Activated CD8-positive, alpha-beta T cell treated with anti-CD3 and anti-CD28 coated beads for 36 hours (primary cell): ENCODE measurements at places on chromosomes 16 and 17.

- DNase-seq: no peak
These were observed 16.0 kb downstream of the LRRC36 start for GRCh38 chr16:67342616-67343015.

DNA sequence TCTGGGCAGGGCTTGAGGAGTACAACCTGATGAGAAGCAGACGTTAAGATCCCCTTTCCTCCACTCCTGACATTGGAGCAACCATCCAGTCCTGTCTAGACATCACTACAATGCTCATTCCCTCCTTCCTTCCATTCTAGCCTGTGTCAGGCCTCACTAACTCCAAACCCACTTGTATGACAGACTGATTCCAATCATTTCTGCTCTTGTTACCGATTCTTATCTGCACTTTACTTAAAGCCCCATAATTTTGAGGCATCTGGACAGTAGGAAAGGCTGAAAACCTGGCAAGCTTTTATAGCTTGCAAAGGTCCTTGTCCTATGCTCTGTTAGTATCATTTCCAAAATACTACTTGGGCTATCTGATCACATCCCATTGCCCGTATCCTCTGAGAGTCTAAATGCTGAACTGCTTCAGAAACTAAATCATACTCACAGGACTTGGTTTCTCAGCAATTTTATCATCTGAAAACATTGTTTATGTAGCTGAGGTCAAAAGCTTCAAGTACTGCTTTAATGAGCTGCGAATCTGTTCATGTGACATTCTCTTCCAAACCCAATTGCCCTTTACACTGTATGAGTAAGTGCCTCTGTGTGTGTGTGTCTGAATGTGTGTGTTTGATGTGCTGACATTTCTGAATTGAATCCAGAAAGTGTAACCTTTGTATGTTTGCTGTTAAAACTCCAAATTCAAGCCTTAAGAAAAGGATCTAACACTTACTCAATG, 57.2 kb upstream of the CACNG3 start:
- DNase-seq: no peak

- peak; percentile 13 for DNase-seq
These were observed 20.5 kb downstream of the CDC42EP4 start for GRCh38 chr17:73291260-73291801.

DNA sequence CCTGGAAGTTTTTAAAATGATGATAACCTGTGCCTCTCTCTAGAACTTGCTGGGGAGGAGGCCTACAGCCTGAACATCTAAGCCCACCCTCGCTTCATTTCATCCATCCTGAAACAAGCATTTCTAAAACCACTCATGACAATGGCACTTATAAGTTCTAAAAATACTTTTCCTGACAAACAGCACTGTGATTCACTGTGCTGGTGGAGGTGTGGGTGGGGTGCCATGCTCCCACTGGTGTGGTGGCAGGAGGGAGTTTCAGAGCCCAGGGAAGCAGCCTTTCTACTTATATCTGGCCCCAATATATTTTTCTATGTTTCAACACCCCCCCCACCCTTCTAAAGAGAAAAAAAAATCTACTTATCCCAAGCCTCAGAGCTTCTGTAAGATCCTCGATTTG, 52.6 kb downstream of the RAB11FIP4 start:
- DNase-seq: no peak

DNA sequence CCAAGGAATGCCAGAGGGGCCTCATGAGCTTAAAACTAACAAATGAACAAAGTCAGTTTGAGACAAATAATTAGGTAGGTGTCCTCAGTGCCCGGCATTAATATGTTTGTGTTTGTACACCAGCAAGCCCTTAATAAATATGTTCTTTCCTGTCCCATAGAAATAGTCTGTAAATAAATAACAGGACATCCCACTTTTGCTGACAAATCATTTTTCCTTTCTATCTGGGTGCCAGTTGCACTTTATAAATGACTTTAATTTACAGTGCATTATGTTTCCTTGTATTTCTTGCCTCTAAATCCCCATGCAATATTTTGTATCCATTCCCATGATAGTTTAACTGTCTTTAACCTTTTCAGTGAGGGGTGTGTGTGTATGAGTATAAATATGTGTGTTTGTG, 170.3 kb downstream of the CBLN1 start:
- DNase-seq: no peak

DNA sequence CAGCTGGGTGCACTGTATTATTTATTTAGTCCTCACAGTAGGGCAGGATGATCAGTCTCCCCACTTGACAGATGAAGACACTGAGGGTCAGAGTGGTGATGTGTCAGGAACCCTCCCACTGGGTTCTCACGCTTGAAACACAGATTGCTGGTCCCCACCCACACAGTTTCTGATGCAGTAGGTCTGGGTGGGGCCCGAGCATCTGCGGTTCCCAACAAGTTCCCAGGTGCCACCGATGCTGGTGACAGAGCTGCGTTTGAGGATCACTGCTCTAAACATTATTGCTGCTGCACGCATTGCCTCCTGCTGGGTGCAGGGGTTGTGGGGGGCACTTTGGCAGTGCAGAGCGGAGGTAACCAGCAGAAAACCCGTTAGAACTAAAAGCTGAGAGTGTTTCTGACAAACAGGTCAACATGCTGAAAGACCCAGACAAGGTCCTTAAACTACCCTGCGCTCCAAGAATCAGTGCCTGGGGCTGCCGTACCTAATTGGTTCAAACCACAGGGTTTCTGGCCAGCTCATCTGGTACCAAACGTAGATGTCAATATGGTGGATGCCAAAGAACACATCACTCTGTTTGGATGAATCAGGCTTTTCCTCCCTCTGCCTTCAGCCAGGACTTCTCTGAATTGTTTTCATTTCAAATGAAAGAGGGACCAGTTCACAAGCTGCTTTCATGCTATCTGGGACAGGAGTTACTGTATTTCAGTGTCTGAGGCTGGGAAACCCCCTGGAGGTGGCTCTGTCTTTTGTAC, 76.0 kb downstream of the ABCC1 start:
- DNase-seq: peak; percentile 74

GRCh38 chr17:11467639-11468038, 130.6 kb upstream of the DNAH9 start:
- DNase-seq: no peak

- no peak for DNase-seq
These were observed 76.2 kb upstream of the CDC42EP4 start for GRCh38 chr17:73387746-73388577.

- DNase-seq: no peak
These were observed 50.6 kb downstream of the CNGB1 start for GRCh38 chr16:57920215-57920879.

DNA sequence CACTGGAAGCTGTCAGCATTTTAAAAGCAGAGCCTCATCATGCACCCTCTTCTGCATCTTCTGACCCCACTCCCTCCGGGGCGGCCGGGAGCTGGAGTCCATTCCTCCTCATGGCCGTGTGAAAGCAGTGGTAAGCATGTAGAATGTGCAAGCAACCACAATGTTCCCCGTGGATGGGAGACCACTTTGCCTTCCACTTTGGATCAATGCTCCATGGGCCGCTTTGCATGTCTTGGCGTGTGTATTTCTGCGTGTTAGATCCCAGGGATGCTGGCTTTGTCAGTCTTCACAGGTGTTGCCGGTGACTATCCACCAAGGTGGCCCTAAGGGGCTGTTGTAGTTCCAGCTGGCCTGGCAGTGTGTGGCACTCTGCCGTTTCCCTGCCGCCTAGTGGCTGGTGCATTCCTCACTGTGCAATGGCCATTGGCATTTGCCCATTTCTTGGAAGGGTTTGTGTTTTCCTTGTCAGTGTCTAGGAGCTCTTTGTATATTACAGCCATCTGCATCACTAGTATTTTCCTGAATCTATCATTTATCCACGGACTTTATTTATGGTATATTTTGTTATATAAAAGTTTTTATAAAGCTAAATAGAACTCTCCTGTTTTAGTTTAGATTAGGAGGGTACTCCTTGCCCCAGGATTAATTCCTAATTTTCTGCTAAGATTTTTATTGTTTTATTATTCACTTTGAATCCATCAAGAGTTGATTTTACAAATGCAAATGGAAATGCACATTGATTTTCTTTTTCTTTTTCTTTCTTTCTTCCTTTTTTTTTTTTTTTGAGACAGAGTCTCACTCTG, 5.8 kb upstream of the ALDH3A1 start:
- DNase-seq: no peak
